ENCODE measurements at places on chromosomes 2 and 18.

GRCh38 chr2:45919711-45920111, 268.2 kb downstream of the PRKCE start:
- DNase-seq, result no peak

DNA sequence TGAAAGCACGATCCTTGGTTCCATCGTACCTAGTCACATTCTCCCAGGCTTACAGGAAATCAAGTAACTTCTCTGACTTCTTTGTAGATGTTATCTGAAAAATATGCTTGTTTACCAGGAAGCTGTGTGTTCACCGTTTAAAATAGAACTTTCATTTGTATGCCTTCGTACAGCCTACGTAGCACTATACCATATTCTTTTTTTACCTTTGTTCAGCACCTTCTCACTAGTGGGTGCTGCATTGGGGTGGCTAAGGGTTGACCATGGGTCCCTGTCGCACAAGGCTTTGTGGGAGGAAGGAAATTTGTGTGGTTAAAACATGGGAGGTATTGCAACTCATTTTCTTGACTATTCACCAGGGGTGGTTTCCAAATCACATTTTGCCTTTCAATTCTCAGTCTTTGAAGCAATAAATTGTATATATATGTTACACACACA, 16.6 kb downstream of the MALT1 start:
- DNase-seq, result no peak

- no peak for DNase-seq
Observed at GRCh38 chr18:26667046-26667445, 118.7 kb upstream of the KCTD1 start.

GRCh38 chr18:13105059-13105458, 113.5 kb upstream of the LDLRAD4 start:
- no peak for DNase-seq

GRCh38 chr2:143701785-143702184, 572.6 kb downstream of the ARHGAP15 start:
- DNase-seq, result no peak

DNA sequence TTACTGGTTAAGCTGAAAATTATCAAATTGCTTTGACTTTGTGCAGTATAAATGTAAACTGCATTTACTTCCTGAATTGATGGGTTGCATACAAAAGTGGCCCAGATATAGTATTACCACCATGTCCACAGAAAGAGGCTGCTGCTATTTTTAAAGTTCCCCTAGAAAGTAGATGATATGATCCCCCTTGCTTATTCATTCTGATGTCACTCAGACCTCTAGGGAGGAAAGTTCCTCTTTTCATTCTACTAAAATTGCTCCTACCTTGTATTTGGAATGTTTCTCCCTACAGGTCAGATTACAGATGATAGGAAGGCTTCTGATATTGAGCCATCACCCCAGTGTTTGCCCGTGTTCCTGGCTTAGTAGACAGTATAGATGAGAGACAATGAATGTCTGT, 247.6 kb upstream of the TNP1 start:
- DNase-seq, result no peak

- no peak for DNase-seq
Observed at GRCh38 chr18:72091369-72091768, 452.8 kb downstream of the CBLN2 start.

DNA sequence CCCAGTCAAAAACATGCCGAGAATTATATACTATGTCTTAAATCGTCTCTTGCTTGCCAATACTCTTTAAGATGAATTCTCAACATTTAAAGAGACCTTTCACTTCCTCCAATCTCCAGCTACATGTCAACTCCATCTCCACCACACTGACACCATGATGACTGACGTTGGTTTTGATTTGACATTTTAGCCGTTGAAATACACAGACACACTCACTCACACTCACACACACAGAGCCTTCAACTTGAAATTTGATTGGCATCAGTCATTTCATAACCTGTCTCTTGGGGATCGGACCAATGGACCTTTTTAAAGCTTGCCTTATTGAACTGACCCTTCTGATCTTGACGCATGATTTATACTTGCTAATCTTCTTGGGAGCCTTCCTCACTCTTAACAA, 230.8 kb upstream of the PIK3C3 start:
- no peak for DNase-seq

DNA sequence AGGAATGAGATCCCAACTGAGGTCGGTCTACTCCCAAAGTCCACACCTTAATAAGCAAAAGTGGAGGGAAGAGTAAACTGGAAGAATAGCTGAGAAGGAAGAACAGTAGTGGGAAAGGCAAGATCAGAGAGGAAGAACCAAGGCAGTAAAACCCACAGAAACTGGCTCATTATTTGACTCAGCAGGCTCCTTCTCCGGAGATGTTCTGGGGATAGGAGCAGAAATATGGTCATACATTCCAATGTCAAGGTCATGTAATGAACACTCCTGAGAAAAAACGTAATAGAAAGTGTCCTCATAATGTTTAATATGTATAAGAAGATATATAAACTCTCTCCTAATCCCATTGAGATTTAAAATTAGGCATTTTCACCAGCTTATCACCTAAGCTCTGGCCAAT, 39.5 kb downstream of the STK39 start:
- DNase-seq, result no peak

DNA sequence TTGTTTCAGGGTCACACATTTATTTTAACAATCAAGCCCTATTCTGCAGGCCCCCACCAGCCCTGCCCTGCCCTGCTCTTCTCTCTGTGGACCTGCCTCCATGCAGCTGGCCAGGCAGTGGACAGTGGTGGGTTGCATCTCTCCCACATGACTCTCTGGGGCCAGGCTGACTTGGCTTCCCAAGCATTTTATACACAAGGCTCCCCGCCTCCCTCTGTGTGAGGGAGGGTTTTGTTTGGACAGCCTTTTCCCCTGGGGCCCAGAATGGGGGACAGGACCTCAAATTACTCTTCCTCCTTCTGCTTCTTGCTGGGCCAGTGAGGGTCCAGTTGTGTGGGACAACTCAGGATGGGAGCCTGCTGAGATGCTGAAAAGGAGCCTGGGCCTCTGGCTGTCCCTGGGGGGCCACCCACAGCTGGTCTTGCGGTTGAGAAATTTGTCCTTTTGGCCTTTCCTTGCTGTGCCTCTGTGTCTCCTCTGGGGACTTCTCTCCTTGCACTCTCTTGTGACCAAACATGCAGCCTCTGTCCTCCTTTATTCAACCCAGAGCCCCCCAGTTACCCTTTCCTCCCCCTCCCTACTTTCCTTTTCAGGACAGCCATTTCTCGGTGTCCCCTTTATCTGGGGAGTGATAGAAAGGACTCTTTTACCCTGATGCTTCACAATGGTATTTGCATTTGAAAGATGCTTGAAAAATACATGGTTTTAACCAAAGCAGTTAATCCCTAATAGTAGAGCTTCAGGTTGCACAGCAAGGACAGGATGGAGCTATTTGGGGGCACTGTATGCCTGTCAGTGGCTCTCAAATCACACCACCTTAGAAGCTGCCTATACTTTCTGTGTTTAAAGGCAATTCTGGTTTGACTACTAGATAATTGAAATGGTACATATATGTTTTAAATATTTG, 151.1 kb downstream of the FHOD3 start:
- no peak for DNase-seq

DNA sequence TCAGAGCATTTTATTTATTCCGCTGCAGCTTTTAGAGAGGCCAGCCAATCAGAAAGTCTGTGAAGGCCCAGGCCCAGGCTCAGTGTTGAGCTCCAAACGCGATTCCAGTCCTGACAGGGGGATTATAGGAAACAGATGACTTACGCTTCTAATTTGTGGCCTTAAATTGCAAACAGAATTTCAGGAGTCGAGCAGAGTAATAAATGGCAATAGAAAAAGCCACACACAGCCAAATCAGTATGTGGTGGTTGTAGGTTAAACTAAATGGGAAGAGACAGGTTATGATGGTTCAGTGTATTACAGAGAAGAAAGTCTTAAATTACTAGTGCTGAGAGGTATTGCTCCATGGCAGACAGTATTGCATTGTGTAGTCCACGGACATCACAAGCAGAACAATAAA, 131.0 kb upstream of the ZEB2 start:
- no peak for DNase-seq

GRCh38 chr18:54392543-54393023, 34.9 kb downstream of the C18orf54 start:
- peak; percentile 67 for DNase-seq

DNA sequence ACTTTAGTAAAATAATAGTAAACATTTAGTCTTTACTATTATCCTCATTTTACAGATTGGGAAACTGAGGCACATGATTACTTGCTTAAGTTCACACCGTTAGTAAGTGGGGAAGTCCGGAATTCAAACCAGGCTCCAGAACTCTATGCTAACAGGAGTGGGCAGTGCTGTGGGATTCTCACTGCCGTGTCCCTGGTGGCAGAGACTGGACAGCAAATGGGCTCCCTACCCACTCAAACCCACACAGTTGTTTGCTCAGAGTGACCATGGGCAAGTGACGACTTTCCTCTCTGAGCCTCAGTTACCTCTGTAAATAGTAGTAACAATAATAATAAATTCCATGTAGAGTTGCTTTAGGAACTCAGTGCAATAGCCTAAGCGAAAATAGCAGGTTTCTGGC, 24.0 kb downstream of the MAIP1 start:
- no peak for DNase-seq

DNA sequence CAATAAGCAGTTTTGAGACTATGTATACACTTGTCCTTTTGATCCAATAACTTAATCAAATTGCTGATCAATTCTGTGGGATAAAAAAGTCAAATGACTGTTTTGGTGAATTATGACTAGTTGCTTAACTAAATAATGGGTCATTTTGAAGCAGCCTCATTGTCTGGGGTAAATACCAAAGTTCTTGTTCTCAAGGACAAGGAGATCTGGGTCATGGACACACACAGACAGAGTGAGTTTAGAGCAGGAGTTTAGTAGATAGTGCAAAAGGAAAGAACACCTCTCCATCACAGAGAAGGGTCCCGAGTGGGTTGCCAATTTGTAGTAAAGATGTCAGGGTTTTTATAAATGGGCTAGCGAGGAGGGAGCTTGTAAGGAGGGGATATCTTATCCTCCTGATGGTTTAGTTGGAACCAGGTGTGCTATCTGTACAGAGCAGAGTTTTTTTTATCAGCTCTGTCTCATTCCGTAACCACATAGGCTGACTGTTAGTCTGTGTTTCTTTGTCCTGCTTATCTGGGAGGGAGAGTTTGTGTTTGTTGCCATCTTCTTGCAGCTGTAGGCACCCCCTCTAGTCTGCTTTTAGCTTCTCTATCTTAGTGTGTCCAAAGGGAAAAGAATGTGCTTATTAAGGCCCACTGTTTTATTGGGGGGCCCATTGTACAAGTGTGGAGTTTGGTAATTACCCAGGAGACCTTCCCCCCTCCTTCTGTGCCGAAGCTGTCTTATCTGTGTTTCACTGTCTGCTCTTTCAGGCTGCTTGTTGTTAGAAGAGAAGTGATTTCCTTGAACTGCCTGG, 48.7 kb upstream of the C1GALT1C1L start:
- DNase-seq, result no peak

DNA sequence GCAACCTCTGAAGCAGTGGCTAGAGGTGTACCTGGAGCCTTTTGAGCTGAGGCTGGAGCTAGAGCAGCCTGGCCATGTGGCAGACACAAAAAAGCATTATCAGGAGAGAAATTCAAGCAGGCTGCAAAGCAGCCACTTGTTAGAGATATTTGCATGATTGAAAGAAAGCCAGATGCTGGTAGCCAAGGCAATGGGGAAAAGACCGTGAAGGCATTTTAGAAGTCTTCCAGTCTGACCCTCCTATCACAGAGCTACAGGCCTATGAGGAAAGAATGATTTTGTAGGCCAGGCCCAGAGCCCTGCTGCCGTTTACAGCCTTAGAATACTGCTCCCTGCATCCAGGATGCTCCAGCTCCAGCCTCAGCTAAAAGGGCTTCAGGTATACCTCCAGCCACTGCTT, 41.4 kb upstream of the TNP1 start:
- DNase-seq, result no peak

DNA sequence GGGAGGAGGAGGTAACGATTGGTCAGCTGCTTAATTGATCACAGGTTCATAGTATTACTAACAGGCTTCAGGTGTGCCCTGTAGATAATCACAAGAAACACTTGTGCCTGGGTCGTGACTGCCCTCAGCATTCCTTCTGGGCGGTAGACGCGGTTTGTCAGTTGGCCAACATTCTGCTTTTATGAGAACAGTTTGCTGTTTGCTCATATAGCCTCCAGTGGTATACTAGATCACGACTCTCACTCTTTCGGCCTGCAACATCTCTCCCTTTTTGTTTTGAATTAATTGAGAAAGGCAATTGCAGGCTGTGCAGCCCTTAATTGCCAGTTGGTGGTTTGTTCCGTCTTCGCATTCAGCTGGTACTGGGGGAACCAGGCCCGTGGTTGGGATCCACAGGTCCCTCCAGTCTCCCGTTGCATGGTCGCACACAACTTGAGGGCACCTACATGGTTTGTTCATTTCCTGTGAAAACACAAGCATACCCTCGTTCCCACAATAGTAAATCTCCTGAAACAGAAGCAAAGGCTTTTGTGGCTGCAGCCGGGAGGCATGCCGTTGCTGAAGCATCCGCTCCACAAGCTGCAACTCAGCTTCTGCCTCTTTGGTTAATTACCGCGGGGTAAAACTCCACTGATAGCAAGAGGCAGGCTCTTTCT, 30.3 kb upstream of the GPR17 start:
- no peak for DNase-seq

GRCh38 chr2:208266553-208266893, 468 bp downstream of the PIKFYVE start:
- DNase-seq, result no peak

- no peak for DNase-seq
Observed at GRCh38 chr2:30990671-30991070, 147.6 kb downstream of the GALNT14 start.

GRCh38 chr2:70305531-70305930, 3.7 kb upstream of the FAM136A start:
- no peak for DNase-seq

GRCh38 chr2:220334871-220335590, 707.6 kb downstream of the SLC4A3 start:
- no peak for DNase-seq

GRCh38 chr2:111897924-111898702, at the start of gene MERTK:
MERTK (plus strand) TSS chr2:111898607; CDS start chr2:111898736, 129 bp downstream.
- DNase-seq, result peak; percentile 38

DNA sequence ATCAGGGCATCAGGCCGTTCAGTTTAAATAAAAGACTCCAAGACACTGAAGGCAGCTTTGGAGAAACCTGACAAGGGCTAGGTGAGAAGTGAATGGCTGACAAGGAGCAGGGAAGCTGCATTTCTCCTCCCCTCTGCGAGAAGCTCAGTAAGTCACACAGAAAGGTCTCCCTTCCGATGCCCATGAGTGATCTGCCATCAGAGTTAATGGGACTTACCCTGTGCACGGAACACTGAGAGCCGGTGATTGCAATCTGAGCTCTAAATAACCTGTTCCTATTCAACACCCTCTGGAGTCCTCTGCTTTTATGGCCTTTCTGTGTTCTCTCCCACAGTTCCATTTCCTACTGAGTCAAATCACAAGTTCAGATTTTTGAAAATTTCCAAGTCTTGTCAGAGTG, 322.2 kb upstream of the MYT1L start:
- no peak for DNase-seq

- DNase-seq, result no peak
Observed at GRCh38 chr18:21745231-21745630, 4.6 kb downstream of the MIB1 start.

GRCh38 chr2:5173876-5174535, 518.2 kb upstream of the SOX11 start:
- DNase-seq, result no peak

Measured in NCI-H2107 (cell line).